GM23338 (cell line): ENCODE measurements at places on chromosomes 16 and 17. TPM values are rescaled to one million over a fixed set of nuclear protein-coding genes. Genes with fewer than 3 reads are reported as not detected.

Gene KCNH4
- polyA plus RNA-seq = 0.05 and 0.08 TPM in 2 replicates

GRCh38 chr16:2827374-2827791 is 2.7 kb upstream of the ZG16B start:
- no peak for DNase-seq

DNA sequence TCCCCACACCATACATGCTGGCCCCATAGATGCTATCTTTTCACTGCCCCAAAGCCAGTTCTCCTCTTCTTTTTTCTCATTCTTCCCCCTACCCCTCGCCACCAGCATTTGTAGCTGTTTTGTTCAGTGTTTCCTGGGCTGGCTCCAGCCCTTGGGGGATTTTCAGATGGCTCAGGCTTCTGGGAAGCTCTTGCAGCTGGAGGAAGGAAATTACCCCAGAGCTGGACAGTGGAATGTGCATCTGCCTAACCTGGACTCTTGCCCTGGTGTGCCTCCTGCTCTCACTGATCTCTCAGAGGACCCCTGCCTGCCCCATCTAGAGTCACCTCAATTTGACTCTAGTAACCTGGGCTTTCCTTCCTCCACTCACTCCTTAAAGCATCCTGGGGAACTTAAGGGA is 82.8 kb downstream of the MYH13 start:
- DNase-seq = no peak

GRCh38 chr17:62653826-62654761 is 26.6 kb downstream of the MRC2 start:
- no peak for DNase-seq

DNA sequence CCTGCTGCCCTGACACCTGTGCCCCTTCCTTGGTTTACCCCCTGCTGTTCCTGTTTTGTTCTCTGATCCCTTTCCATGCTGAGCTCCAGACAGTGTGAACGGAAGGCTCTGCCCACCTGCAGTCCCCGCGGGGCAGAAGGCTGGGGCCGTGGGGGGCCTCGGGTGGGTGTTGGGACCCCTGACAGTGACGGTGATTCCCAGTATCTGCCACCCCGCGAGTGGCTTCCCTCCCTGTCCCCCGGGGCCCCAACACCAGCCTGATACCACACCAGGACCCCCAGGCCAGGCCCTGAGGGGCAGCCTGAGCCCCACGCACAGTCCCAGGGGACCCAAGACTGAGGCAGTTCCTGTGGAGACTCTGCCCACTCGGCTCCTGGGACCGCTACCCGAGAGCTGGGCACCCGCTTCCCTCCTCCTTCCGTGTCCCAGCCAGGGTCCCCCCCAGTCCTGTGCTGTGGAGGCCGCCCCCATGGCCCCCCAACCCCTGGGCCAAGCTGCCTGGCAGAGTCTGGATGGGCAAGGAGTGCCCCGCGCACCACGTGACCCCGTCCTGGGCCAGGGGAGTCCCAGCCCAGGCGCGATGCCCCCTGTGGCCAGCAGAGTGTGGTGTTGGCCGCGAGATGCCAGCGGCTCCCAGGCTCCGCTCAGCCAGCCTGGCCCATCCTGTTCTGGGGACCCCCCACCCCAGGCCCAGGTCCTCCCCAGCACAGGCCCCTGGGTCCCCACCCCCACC is 10.0 kb upstream of the C1QTNF8 start:
- peak; percentile 85 for DNase-seq

GRCh38 chr17:72338847-72339790 is 218.3 kb downstream of the SOX9 start:
- no peak for DNase-seq
